ENCODE measurements at places on chromosomes 16 and 17.

GRCh38 chr17:4810696-4811290, 3.8 kb downstream of the PLD2 start:
- no peak for DNase-seq

DNA sequence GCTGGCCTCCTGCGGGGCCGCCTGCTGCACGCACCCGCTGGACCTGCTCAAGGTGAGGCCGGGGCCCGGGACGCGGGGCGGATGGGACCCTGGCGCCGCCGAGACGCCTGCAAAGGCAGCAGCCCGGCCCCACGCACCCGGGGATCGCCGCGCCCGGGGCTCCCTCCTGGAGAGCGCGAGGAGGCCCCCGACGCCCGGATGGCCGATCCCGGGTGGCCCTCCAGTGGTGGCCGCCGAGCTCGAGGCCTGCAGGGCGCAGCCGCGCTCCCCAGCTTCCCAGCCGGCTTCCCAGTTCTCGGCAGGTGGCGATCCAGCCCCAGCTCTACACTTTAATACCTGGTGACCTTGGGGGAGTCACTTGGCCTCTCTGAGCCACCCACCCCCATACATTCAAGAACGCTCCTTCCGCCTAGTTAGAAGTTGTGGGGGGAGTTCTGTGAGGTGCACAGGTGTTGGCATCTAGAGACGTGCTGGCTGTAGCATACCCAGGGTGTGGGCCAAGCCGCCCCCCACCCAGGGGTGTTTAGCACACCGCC, 452 bp downstream of the SLC25A10 start:
- no peak for DNase-seq

- DNase-seq = no peak
These were observed 24.9 kb downstream of the BAHCC1 start for GRCh38 chr17:81419886-81420768.

- DNase-seq = no peak
These were observed 169.9 kb downstream of the SPECC1 start for GRCh38 chr17:20179041-20179440.

GRCh38 chr17:74217888-74218287, 4.5 kb downstream of the TTYH2 start:
- DNase-seq = no peak

DNA sequence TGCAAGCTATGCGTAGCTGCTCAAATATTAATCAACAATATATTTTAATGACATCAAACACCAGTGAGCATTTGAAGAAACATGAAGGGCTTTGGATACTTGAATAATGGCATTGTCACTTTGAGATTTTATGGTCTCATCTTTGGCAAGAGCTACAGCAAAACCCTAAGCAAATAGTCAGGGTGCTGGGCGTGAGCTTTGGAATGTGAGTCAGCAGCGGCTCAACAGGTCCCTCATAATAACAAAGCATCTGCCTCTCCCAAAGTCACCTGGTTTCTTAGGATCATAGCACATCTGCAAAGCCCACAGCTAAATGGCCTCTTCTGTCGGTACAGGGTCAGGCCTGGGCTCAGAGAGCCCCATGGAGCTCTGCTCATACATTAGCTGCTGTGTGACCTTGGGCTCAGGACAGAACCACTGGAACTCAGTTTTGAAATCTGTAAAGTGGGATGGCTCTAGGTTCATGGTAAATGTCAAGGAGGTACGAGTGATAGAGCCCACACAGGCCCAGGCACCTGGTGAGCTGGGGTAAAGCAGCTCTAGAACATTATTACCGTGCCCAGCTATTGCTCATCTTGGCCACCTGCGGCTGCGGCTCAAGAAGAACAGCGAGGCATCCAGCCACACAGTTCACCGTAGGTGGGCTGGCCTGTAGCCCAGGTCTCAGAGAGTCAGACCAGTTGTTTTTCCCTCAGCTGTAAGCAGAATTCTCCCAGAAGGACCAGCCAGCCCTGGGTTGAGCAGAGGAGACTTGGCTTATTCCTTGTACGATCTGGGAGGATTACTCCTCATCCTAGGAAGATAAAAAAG, 544.5 kb upstream of the CDH11 start:
- no peak for DNase-seq

GRCh38 chr16:54739381-54739780, 191.3 kb upstream of the IRX5 start:
- DNase-seq = no peak

DNA sequence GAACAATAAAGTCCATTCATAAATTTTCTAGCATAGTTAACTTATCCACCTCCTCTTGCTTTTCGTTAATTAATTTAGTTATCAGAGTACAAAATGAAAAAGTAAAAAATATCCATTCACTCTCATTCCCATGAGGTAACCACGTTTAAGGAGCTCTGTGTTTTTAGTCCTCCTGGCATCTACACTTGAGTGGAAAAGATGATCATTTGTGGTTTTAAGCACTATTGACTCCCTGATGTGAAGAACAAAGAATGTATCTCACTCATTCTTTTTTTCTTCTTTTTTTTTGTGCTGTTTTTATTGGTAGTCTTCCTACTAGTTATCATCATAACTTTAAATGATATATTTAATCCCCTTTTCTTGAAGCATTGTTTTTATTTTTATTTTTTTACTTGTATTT, 26.1 kb downstream of the QPRT start:
- DNase-seq = no peak
